ENCODE measurements at places on chromosomes 16 and 17. TPM values are rescaled to one million over a fixed set of nuclear protein-coding genes. Genes with fewer than 3 reads are reported as not detected.

- DNase-seq = no peak
Measured at GRCh38 chr17:36667922-36668321, 66.5 kb downstream of the MRM1 start.

DNA sequence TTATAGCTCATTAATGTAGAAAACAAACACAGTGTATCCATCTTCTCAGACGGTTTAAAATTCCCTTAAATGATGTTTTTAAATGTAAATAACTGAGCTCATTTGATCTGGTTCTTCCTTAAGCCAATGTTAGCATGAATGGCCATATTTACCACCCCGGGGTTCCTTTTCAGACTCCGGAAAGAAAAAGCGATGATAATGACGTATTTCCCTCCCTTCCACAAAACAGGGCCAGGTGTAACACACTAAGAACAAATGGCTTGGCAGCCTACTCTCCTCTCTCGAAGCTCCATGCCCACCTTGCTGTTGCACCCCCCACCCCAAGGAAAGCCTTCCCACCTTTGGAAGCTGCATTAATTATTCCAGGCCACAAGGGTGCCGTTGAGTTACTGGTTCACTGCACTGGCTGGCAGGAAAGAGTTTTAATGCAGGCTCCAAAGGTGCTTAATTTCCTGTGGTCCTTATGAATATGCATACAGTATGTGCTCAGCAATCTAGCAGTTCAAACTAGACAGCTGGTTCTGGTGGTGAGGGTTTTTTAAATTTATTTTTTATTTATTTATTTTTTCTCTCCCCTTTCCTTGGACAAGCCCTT is 378.9 kb downstream of the WWOX start:
- DNase-seq = no peak

DNA sequence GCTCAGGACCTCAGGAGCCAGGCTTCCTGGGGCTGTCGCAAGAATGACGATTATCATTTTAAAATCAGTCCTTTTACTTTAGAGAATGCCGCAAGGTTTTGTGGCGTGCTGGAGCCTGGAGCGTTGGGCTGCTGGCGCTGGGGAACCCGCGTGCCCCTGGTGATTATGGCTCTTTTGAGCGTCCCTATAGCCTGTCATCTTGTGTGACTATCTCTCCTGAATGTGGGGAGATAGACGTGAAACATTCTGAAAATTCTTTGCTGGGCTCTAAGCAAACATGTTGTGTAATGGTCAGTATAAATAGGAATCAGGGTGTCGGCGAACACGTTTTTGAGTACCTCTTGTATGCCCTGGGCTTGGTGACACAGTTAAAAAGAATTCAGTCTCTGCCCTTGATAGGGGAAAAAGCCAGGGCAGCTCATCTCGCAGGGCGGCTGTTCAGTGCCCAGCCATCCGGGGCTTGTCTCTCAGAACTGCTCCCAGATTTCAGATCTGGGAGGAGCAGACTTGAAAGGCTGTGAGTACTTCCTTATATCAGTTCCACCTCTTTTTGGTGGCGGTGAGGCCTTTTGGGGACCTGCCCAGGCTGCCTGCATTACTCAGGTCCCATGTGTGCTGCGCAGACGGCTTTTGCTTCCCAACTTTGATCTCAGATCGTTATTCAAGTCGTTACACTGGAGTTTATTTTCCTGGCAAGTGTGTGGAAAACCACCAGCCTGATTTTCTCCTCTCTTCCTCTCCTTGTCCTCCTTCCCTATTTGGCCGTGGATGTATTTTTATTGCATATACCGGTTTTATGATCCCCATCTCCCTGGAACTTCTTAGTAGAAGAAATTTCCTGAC is 973 bp downstream of the SLC7A6 start:
- DNase-seq = peak; percentile 71

GRCh38 chr17:68512960-68513474 is 787 bp downstream of the PRKAR1A start:
- no peak for DNase-seq

DNA sequence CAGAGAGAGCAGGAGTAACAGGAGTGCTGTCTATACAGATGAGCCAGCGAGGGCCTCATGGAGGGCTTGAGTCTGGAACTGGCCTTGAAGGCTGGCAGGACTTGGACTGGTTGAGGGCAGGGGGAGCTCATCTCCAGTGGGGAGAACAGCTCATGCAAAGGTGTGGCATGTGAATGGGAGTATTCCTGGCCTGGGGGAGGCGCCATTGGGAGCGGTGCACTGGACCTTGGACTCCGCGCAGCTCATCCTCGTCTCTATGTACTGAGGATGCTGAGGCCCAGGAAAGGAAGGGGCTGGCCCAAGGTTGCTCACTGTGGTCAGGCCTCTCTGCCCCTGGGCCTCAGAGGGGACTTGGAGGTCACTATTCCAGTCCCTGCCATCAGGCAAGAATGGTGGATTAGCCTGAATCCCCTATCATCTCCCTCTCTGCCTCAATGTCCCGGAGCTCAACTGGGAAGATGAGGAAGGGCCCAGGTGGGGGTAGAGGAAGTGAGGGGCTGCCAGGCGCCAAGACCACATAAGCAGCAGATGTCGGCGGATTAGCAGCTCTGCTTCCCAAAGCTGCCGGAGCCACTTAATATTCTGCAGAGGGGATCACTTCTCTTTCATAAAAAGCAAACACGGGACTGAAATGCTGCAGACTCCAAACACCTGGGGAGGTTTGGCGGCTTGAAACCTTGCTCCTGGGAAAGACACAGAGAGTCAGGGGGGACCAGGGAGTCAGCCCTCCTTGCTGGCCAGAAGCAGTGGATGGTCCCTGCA is 88.9 kb downstream of the SDK2 start:
- DNase-seq = no peak

The FSCN2 gene
- total RNA-seq = 2.3 TPM

The MED1 gene
- 25.3 TPM for total RNA-seq

DNA sequence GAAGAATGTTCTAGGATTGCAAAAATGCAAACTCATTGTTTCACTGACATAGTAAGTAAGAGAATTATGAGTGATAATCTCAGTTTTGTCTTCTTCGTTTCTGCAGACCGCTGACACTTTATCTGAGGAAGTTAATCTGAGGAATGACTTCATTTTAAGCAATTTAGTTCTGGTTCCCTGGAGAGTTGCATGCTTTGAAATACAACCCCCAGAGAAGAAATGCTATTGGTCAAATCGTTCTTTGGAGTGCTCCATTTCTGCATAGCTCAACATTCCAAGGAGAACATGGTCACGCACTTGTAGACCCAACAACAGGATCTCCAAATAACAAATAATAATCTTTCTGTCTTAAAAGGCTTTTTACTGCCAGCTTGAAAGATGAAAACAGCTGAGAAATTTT is 427.1 kb downstream of the GRIN2A start:
- no peak for DNase-seq

GRCh38 chr17:4597975-4598374 is 13.6 kb downstream of the SMTNL2 start:
- no peak for DNase-seq

DNA sequence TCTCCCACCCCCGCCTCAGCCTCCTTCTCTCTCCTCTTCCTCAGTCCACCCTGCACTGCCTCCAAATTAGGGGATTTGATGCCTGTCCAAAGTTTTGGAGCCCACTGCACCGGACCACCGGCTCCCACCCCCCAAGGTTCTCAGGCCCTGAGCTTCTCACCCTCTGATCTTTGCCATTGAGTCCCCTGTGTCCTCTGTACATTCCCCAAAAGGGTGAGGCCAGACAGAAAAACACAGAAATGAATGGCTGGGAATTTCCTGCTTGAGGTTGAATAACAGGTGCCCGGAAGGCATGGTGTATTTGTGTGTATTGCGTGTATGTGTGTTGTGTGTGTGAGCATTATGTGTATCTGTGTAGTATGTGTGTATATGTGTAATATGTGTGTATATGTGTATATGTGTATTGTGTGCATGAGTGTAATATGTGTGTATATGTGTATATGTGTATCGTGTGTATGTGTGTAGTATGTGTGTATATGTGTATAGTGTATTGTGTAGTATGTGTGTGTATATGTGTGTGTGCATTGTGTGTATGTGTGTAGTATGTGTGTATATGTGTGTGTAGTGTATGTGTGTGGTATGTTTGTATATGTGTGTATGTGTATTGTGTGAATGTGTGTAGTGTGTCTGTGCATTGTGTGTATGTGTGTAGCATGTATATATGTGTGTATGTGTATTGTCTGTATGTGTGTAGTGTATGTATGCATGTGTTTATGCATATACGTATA is 16.0 kb upstream of the CCL17 start:
- no peak for DNase-seq

- no peak for DNase-seq
Measured at GRCh38 chr16:50868577-50868976, 126.7 kb downstream of the CYLD start.

DNA sequence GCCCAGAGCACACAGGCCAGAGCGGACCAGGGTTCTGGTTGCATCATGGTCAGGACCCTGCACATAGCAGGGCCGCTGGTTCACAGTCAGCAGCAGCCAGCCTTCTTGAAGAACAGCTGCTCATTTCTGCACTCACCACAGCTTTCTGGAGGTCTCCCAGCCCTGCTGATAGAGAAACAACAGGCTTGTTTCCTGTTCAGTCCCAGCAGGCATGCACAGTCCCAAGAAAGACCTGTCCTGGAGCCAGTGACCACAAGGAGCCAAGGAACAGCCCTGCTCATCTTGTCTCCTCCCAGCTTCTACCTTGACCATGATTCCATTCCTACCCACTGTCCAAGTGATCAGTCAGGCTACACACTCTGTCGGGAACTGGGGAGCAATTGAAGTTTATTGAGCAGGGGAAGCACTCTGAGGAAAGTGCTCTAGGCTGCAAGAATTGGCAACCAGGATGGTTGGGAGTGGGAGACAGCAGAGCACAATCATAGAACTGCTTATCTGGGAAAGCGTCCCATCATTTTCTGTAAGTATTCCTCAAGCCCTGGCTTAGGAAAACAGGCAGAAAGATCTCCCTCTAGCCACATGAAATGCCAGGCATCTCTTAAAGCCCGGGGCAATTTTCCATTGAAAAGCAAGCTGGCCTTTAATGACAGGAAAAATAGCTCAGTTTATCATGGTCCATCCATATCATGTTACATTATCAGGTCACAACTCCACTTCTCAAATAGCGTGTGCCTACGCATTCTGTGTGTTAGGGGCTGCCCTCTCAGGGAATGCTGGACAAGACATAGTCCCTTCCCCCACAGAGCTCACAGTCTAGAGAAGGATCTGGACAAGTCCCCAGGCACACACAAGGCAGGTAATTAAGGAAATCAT is 155.4 kb upstream of the FOXF1 start:
- DNase-seq = no peak

GRCh38 chr17:82823004-82823403 is 16.8 kb downstream of the ZNF750 start:
- no peak for DNase-seq

GRCh38 chr17:55426851-55427586 is 5.4 kb upstream of the MMD start:
- DNase-seq = no peak

GRCh38 chr17:80614332-80615047 is 69.9 kb downstream of the RPTOR start:
- no peak for DNase-seq

- no peak for DNase-seq
Measured at GRCh38 chr17:16649585-16649984, 4.1 kb downstream of the ZNF624 start.

- DNase-seq = no peak
Measured at GRCh38 chr17:58323366-58324055, 5.1 kb downstream of the TSPOAP1 start.

DNA sequence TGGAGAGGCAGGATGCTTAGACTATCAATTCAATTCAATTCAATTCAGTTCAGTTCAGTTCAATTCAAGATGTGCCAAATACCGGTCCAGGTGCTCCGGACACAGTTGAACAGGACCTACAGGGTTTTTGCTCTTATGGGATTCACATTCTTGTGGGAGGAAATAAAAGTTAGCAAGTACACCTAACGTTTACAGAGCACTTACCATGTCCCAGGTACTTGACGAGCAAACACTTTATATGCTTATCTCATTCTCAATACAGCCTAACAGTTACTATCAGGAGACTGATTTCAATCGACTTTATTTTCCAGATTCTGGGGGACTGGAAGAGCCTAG is 467 bp upstream of the GDE1 start:
- no peak for DNase-seq

- DNase-seq = no peak
Measured at GRCh38 chr17:70271200-70271599, 101.9 kb downstream of the KCNJ2 start.

- DNase-seq = no peak
Measured at GRCh38 chr17:44086364-44087311, 16.1 kb downstream of the G6PC3 start.

- no peak for DNase-seq
Measured at GRCh38 chr16:80163339-80163738, 377.5 kb upstream of the DYNLRB2 start.

- no peak for DNase-seq
Measured at GRCh38 chr17:79509008-79509407, 101.8 kb downstream of the RBFOX3 start.

- no peak for DNase-seq
Measured at GRCh38 chr16:24170407-24170806, 85.7 kb upstream of the CACNG3 start.

GRCh38 chr17:40358323-40359038 is 6.1 kb downstream of the GJD3 start:
- peak; percentile 78 for DNase-seq

DNA sequence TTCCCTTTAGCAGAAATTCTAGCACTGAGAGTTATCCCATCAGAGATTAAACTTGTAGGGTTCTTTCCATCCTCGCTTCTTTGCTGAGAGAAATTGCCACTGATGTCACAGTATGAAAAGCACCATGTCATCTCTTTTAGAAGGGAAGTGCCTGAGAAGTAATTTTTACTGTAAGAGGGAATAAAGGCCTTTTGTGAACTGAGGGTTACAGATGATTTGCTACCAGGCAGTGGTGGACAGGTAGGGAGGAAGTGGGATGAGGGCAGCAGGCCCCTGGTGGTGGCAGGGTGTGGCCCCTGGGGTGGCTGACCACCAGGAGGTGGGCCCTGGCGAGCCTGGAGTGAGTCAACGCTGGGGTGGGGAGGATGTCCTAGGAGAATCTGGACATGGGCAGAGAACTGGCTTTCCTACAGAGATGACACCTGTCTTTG is 6.4 kb upstream of the MILR1 start:
- DNase-seq = no peak

DNA sequence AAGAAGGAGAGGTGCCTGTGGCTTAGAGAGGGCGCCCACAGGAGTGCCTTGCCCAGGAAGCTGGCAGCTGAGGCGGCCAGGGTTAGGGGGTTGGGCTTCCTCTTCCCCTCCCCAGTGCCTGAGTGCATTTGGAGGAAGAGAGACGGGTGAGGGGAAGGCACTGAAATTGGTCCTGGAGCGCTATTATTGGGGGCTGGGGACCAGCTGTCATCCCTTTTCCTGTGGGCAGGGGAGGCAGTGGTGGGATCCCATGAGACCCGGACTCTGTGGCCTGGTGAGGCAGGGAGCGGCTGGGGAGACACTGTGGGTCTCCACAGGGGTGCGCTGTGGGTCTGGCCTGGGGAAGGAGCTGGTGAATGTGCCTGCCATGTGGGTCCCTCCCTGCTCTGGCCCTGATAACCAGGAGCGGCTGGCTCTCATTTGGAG is 259.7 kb downstream of the SEC14L1 start:
- no peak for DNase-seq

The KRT36 gene
- total RNA-seq = not detected

The CDR2 gene
- total RNA-seq = 27.6 TPM

The GPR142 gene
- total RNA-seq = not detected

GRCh38 chr17:44000141-44000860 is 4.1 kb upstream of the NAGS start:
- DNase-seq = no peak

Measured in left colon (tissue), 2 donors.